Hematopoietic multipotent progenitor cell treated with erythropoietin and hydrocortisone succinate and interleukin-3 and kit ligand, for 15 days (in vitro differentiated cells): ENCODE measurements at places on chromosomes 6 and 20.

DNA sequence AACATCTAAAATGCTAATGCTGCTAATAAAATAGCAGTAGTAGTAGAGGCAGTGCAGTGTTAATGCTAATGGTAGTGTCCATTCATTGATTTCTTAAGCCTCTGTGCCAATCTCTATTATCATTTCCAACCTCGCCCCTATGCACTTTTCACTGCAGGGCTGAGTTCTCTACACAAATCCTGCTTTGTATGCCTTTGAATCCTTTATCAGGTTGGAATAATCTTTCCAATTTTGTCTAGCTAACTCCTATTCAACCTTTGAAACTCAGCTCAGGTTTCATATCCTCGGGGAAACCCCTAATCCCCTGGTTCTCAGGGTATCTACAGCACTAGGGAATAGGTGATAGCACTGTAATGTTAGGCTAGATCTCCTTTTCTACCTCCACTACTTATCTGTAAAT, 284.0 kb upstream of the RUNX2 start:
- DNase-seq, result no peak

DNA sequence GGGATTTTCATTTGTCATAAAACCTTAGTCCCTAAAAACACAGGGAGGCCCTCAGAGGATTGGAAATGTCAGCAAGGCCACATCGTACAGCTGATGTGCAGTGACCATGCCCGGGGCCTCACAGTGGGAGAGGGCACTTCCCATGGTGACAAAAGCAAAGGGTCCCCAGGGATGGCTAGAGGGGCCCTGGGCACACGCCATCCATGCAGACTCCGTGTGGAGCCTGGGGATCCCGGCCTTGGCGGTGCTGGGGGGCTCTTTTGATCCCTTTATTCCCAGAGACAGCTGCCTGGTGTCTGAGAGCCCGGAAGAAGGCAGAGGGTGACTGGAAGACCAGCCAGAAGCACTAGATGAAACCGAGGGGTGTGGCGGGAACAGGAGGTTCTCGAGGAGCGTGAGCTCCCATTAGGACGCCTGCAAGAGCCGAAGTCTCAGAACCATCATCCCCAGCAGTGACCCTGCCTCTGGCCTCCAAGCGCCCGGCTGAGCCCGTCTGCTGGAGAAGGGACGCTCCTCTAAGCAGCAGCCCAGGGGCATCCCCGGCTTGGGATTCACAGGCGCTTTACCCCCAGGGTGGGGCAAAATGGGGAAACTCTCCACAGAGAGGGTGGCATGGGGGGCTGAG, 49.1 kb upstream of the FRMD1 start:
- no peak for DNase-seq

- DNase-seq, result no peak
Measured at GRCh38 chr6:136086686-136087085, 163.4 kb downstream of the MTFR2 start.

DNA sequence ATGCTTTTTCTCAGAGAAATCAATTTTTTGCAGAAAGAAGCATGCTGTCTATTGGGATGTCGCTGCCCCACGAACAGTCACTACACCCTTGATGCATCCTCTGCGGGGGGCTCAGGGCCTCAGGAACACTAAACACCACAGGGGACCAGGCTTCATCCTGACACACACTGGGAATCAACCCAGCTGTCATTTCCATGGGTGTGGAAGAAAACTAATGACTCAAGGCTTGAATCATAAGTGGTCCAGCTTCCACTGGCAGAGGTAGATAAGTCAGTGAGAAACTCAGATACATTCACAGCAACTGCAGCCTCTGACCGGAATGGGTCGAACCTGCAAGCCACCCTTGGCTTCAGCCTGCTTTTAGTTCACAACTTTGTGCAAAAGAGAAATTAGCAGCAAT, 81.3 kb upstream of the SPTLC3 start:
- no peak for DNase-seq

GRCh38 chr20:49483696-49484123, 1.2 kb upstream of the KCNB1 start:
- DNase-seq, result no peak

GRCh38 chr6:93040375-93040774, 379.0 kb downstream of the EPHA7 start:
- no peak for DNase-seq

- DNase-seq, result no peak
Measured at GRCh38 chr6:40440053-40440452, 147.1 kb downstream of the LRFN2 start.

DNA sequence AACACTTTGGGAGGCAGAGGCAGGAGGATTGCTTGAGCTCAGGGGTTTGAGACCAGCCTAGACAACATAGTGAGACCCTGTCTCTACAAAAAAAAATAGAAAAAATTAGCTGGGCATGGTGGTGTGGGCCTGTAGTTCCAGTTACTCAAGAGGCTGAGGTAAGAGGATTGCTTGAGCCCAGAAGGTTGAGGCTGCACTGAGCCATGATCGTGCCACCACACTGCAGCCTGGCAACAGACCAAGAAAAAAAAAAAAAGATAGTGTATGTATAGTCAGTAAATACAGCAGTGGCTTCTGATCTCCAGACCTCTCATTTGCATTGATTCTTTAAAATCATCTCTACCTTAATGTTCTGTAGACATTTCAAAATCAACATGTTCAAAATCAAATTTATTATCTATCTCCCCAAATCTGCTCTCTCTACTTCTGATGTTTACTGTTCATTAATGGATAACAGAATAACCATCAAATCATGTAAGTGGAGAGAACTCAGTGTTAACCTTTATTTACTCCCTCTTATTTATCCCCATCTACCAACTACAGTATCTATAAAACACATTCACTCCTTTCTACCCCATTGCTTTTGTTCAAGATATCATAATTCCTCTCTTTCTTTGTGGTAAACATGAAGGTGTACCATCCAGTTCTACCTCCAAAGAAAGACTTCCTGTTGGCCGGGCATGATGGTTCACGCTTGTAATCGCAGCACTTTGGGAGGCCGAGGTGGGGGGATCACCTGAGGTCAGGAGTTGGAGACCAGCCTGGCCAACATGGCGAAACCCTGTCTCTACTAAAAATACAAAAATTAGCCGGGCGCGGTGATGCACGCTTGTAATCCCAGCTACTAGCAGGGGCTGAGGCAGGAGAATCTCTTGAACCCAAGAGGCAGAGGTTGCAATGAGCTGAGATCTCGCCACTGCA, 7.7 kb downstream of the PROCR start:
- no peak for DNase-seq

GRCh38 chr6:106098383-106099234, 12.5 kb downstream of the PRDM1 start:
- peak; percentile 23 for DNase-seq

- DNase-seq, result no peak
Measured at GRCh38 chr6:19417713-19418112, 419.5 kb upstream of the ID4 start.

DNA sequence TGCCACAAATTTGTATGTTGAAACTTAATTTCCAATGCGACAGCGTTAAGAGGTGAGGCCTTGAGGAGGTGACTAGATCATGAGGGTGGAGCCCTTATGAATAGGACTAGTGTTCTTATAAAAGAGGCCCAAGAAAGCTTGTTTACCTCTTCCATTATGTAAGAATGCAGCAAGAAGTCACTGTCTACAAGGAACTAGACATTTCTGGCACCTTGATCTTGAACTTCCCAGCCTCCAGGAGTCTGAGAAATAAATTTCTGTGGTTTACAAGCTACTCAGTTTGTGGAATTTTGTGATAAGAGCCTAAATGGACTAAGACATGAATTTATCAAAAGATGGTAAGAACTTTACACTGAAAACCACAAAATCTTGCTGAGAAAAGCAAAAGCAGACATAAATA, 173.6 kb upstream of the SGK1 start:
- DNase-seq, result no peak

DNA sequence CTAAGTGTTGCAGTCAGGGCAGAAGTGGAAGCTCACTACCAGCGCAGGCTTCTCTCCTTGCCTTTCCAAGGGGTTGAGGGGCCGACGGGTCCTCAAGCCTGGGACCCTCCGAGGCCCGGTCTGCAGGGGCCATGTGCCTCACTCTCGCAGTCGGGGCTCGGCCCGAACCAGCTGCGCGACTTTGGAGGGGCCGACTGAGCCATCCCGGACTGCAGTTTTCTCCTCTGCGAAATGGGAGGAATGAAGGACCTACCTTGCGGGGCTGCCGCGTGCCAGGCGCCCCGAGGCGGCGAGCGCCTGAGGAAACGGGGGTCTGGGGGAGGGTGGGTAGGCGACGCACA, 5.6 kb downstream of the LZTS3 start:
- DNase-seq, result no peak

- DNase-seq, result no peak
Measured at GRCh38 chr6:110341067-110341466, 17.1 kb downstream of the METTL24 start.

DNA sequence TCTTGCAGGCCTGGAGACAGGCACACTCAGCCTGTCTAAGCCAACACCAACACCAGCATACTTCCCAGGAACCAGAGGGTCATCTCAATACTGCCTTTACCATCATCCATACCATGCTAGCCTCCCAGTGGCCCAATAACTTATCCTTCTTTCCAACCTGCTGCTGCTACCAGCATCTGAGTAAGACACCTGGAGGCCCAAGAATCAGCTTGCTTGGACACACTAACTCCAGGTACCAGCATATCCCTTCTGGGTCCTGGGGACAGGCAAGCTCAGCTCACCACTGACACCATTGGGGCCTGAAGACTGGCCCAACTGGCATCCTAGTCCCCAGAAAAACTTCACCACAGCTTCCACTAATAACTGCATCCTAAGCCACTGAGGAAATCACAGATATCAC, 205.3 kb downstream of the CD109 start:
- DNase-seq, result peak; percentile 0

DNA sequence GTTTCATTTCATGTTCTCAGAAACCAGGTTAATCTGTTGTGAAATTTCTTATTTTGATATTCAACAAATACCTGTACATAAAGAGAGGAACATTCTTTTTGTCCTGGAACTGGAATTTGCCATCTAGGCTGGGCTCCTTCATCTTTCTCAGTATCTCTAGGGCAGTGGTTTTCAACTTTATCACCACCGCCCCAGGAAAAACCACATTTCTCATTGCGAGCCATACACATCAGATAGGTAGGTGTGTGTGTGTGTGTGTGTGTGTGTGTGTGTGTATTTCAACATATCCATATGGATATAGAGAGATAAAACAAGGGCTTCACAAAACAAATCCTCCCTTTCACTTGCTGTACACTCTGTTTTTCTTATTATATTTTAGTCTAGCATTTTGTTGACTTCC, 24.1 kb downstream of the BFSP1 start:
- DNase-seq, result peak; percentile 17

DNA sequence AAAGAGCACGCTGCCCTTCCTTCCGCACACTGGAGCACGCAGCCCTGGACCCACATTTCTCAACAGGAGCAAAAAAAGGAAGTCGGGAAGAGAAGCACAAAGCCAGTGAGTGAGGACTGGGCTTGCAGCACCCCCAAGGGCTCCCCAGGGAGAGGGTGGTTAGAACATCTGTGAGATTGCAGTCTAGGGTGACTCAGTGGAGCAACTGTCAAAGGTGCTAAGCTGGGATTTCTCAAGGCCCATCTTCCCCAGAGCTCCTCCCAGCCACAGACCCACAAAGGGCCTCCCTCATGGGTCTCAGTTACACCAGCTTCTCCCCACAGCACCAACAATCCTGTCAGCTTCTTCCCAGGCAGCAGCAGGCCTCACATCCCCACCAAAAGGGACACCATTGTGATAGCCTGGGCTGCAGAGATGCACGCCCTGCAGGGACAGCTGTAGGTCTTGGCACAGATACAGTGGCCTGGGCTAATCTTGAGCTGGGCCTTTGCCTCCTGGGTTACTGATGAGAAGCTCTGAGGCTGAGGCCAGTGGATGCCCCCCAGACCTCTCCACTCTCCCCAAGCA, 39.6 kb upstream of the CD93 start:
- peak; percentile 67 for DNase-seq

DNA sequence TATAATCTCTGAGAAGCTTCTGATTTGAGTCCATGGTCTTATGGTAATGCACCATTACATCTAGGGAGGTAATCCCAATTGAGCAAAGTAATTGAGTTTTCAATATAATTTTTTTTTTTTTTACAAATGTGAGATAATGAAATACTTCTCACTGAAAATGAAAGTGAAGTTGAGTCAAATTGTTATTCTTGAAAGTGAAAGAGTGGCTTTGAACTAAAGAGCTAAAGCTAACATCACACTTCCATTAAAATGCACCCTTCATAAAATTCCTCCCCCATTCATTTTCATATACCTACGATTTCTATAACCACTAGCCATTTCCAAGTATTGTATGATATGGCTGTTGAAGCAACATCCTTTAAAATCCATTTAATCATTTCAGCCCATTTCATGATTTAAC, 149.1 kb upstream of the IMPG1 start:
- no peak for DNase-seq

DNA sequence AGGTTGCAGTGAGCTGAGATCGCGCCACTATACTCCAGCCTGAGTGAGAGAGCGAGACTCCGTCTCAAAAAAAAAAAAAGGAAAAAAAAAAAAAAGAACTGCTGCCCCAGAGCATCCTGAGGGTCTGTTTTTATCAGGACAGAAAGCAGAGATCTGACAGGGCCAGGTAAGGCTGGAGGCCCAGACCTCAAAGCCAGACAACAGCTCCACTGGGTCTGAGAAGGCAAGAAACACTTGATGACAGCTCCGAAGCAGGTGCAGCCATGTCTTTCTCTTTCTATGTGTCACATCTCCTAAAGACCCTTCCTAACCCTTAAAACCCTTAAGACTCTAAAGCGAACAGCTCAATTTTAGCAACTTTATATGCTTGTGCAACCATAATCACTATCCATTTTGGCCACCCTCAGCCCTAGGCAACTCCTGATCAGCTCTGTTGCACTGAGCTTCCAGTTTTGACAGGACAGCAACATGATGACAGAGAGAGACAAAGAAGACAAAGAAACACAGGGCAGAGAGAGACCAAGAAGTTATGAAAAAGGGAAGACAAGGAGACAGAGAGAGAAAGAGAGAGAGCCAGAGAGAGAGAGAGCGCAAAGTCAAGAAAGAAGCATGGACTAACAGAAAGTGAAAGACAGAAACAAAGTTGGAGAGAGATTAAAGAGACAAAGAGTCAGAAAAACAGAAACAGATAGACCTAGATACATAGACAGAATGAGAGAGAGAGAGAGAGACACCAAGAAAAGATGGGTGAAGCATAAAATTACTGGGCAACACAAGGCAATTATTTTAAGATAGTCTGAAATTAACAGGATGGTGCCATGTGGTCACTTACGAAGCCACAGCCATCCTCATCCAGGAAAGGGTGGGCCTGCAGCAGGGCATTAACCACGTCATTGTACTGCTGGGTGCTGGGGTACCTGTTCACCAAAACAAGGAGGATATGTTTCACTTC, 39.2 kb downstream of the SAMD3 start:
- DNase-seq, result no peak

DNA sequence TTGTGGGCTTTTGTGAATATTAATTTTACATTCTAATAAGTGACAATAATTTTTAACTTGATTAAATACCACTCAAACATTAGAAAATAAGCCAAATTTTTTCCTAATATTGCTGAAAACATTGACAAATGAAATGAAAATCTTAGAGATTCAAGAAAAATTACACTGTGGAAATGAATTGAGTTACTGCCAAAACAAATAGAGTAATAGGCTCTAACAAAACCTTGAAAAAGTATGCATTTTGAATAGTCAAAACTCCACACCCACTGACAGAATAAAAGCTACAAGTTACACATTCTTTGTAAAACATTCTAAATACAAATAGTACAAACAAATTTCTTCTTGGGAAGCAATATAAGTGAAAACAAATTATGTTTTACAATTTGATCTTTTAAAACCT, 5.9 kb downstream of the TBX18 start:
- DNase-seq, result no peak
